ENCODE measurements at places on chromosomes 12 and 14.

DNA sequence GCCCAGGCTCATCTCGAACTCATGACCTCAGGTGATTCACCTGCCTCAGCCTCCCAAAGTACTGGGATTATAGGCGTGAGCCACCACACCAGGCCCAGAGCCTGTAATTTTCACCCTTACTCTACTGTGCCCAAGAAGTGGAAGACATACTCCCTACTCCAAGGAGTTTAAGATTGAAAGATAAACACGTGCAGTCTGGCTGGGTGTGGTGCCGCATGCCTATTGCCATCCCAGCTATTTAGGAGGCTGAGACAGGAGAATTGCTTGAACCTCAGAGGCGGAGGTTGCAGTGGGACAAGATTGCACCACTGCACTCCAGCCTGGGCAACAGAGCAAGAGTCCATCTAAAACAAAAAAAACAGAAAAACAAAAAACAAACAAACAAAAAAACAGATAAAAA is 90.0 kb downstream of the NINJ2 start:
- no peak for DNase-seq

GRCh38 chr14:105943973-105944602 is 417.7 kb downstream of the TMEM121 start:
- DNase-seq, result no peak

GRCh38 chr14:103456167-103456835 is 66.3 kb downstream of the CKB start:
- DNase-seq, result no peak

DNA sequence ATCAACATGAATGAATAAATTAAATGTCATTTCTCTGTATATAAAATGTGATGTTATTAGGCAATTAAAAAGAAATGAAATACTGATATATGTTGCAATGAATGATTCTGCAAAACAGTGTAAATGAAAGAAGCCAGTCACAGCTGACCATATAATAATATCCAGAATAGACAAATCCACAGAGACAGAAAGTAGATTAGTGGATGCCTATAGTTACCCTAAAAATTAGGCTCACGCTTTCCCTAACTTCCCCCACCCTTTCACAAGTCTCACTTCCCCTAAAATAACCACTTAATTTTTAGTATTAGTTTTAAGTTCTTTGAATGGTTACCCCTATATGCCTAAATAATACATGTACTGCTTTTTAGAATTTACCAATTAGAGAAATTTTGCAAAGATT is 348.9 kb upstream of the FAR2 start:
- DNase-seq, result no peak

DNA sequence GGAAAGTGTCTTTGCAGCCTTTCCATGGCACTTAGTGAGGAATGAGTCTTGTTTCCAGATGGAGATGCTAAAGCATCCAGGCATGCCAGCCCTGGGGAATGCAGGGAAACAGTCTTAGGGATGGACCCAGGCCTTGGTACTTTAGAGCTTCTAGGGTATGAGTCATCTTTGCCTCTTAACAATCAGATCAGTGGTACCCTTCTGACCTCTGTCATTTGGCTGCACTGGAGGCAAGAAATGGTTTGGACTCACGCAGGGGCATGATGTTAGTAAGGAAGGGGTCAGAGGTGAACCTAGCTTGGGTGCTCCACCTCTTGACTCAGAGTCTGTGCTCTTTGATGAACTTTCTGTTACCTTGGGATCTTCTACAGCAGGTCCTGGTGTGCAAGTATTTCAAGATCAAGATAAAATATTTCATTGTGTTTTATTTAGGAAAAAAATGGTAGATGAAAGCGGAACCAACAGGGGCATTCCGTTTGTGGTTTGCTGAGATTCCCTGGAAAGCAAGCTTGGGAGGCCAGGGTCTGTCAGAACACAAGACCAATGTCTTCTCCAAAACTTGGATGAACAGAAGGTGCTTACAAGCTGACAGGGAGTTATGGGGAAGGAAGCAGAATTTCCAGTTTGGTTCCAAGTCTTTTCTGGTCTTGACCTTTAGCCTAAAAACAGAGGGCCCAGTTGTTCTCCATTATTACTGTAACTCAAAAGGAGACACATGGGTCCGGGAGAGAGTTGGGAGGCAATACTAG is 216.2 kb downstream of the ZFP36L1 start:
- DNase-seq, result no peak

GRCh38 chr12:68122236-68122920 is 37.2 kb downstream of the IFNG start:
- no peak for DNase-seq

DNA sequence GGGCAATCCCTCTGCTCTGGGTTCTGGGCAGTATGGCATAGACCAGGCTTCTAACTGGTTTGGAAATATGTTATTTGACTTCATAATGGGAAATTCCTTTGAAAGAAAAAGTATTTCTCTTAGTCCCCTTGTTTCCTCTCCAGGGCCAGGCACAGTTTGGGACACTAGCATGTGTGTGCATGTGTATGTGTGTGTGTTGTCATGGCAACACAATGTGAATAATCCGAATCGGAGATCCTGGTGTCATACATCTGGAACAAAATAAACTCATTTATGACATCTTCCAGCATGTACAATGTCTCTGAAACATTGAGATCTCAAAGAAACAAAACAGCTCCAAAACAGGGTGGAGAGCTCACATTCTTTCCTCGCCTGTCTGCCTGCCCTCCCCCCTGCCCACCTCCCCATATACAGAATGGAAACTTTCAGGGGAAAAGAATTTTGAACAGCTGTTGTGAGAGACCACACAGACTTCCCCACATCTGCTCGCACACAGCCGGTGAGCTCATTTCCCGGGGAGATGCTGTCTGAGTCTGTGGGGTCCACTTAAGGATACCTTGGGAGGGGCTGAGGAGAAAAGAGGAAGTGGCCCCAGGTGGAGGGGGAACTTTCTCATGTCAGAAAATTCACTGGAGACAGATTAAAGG is 55.5 kb upstream of the PARP11 start:
- DNase-seq, result no peak

DNA sequence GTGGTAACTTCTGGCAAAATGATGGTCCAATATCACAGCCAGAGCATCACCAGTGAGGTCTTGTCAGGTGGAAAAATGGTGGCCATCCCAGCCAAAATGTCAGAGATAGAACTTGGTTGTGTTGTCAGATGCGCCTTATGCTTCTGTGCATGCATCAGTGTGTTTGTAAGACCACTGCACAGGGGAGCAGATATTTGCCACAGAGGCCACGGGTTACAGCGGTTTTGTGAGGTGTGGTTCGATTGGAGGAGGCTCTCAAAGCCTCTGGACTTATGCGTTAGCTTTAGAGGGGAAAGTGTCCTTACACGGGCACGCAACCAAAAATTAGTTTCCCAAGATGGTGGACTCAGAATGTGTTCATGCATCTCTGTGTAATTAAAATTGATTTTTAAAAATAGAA is 243.8 kb downstream of the ADGRD1 start:
- DNase-seq, result no peak

DNA sequence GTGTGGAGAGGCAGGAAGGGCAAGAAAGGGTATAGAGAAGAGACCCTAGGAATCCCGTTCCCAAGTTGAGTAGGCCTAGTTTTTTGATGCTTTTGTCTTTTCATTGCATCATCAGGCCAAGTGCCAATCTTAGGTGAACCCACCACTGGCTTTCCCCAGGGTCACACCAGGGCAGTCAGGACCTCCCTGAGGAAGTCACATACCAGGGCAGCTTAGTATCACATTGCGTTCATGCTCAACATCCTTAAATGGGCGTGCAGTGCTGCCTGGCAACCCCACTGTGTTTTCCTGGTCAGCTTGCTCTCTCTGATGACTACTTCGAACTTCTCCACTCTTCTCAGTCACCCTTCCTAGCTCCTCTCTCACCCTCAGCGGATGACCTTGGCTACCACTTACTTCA is 9.0 kb downstream of the ASIC1 start:
- DNase-seq, result no peak

DNA sequence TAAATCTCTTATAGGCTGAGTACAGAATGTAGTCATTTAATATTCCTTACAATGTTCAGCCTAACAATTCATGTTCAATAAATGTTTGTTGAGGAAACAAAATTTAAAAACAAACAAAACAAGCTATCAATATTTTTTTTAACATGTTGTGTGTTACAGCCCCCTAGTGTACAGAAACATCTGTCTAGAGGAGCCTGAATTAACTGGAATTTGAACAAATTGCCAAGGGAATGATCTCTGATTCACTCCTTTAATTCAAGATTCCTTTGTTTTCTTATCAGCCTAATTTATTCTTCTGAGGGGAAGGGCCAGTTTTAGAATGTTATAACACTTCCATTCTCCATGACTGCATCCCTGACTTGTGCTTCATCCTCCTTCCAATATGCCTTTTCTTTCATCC is 127.2 kb downstream of the CMAS start:
- DNase-seq, result no peak

- DNase-seq, result no peak
These were observed 15.4 kb downstream of the ULK1 start for GRCh38 chr12:131909752-131910219.

GRCh38 chr14:53542732-53543131 is 389.6 kb upstream of the DDHD1 start:
- no peak for DNase-seq

- DNase-seq, result no peak
These were observed 9.2 kb downstream of the PPP1R1A start for GRCh38 chr12:54579258-54579657.

GRCh38 chr14:68297039-68297438 is 477.5 kb downstream of the RAD51B start:
- DNase-seq, result no peak

- no peak for DNase-seq
These were observed 6.1 kb downstream of the CD9 start for GRCh38 chr12:6206327-6206726.

DNA sequence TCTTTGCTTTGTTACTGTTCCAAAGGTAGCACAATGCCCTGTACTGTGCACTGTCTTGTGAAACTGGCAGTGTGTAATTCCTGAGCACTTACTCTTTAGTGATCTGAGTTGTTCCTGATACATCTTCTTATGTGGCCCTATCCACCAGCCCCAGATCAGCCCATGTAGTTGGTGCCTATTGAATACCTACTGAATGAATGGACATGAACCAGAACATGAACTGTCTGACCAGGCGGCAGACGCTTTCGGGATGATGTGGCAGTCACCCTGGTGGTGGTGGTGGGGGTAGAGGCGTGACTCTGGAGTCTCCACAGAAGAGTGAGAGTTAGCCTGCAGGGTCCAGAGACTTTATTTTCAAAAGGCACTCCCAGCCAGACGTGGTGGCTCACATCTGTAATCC is 46.6 kb upstream of the PAPOLA start:
- no peak for DNase-seq

GRCh38 chr14:99136047-99136400 is 136.0 kb downstream of the BCL11B start:
- DNase-seq, result no peak

GRCh38 chr14:84144166-84144565 is 1385.8 kb upstream of the FLRT2 start:
- no peak for DNase-seq

Data from stimulated activated CD8-positive, alpha-beta memory T cell treated with anti-CD3 and anti-CD28 coated beads, Interleukin-2, amount 100 ng/mL, for 1 hour (primary cell).